C1 segment of cervical spinal cord (tissue), 14 donors: ENCODE measurements at places on chromosomes 3 and 15.

DNA sequence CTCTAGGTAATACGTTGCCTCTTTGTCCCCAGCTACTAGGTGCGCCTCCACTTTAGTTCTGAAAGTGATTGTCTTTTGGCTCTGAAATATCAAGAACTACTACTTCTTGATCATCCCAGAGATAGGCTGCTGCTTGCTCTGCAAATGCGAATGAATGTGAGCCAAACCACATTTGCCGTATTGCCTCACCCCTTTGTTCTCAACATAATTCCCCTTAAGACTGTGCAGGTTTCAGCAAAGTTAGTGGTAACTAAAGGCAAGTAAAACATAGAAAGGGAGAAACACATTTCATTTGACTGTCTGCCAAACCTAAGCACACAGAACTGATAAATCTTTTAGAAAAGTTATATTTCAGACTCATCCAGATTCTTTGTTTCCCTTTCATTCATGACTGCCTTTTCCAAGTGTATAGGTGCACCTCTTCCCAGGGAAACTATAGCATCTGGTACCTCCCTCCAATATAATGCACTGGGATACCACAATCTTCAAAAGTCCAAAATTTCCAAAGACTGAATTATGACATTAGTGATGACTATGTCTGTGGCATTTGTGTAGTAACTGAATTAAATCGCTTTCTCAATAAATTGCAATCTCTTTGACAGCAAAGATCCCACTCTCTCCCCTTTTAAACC lies 720.6 kb upstream of the CBLB start:
- no peak for DNase-seq

DNA sequence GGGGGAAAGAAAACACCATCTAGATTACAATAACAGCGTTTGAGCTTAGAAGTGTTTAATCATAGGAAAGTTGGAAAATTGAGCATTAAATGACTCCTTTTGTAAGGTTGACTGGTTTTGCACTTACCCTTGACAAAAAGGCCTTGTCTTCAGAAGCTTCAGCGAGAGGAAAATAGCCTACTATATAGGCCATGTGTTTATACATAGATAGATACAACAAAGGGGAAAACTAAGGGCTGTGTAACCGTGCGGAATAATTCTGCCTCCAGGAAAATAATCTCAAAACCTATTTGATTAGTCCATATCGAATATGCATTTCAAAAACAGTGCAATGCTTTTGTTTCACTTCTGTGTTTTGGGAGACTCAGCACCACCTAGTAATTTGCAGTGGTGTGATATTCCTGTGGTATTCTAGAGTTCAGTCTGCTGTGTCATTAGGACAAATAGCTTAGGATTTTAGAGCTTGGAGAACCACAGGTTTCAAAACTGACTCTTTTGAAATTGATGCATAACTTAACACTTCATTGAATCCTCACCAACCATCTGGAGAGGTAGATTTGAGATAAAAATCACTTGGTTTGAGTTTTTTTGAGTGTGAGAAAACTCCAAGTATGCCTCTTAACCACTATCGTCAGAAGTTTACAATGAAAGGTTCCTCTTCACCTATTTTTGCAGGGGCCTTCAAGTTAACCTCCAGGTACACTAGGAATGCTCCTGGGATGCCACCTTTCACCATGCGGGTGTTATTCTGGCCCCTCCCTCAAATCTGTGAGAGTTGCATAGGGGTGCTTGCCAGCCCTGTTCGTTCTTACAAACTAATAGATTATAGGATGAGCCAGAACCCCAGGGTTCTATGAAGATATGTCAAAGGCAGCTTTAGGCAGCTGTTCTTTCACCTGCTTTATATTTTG lies 1.9 kb downstream of the ARHGAP31 start:
- no peak for DNase-seq

DNA sequence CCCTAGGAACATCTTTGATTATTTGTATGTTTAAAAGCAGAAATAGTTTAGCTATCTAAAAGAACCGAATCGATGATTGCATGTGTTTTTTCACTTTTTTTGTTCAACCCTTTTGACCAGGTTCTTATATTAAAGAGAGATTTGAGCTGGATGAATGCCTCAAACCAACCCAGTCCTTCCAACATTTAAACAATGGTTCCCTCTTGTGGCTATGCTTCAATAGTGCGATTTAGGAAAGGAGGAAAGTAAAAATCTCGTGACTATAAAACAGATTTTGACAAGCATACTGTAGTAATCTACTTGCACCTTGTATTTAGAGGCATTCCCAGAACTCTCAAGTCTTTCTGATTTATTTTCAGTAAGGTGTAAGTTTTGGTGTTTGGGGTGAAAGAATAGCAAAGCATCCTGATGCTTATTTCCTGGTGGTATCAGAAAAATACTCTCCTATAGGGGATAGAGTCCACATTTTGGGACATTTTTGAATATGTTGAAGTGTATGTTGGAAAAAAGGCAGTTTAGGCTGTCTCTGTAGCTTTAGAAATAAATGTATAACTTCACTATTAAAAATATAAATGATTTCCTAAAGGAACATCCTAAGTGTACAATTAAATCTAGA lies 159.6 kb upstream of the KCNH8 start:
- DNase-seq: peak; percentile 5

- DNase-seq: no peak
Measured at GRCh38 chr3:17994167-17994566, 251.7 kb upstream of the TBC1D5 start.

DNA sequence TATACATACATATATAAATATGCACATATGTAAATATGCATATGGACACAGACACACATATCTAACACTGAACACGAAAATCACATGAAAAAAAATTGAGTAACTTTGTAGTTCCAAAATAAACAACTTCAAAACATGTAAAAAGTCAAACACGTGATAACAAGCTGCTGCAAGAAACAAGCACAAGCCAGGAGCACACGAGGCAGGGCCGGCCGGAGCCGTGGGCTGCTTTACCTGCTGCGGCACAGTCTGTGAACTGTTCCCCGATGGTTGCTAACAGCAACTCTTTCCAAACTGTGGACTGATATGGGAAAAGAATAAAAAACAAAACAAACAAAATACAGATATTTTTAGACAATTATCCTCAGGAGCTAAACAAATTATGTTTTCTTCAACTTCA lies 31.6 kb downstream of the EIF4E3 start:
- DNase-seq: no peak

GRCh38 chr3:29764603-29765254 lies 483.9 kb downstream of the RBMS3 start:
- no peak for DNase-seq

DNA sequence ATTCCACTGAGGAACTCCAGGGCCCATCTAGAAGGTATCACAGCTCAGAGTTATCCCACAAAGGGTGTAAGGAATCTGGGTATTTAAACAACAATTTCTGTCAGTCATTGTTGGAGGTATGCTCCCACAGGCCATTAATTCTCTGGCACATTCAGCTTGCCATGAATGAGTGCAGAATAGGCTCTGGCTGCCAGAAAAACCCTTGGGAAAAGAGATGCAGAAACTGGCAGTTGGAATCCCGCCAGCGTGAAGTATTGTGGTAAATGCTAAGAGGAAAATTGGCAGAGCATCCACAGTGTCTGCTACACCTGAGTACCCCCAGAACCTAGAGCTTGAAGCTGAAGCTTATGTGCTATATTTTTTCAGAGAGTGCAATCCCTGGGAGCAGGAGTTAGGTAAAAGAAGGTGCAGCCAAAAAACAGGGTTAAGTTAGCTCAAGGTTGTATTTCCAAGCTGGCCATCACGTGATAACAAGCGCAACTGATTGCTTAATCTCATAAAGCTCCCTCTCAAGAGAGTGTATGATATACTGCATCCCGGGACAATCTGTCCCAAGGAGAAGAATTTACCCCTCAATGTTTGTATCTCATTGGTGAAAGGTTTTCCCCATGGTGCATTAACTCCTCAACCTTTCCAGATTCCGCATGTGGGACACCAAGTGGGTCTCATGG lies 94.2 kb upstream of the ACP3 start:
- no peak for DNase-seq

GRCh38 chr15:28929200-28929599 lies 43.4 kb downstream of the APBA2 start:
- no peak for DNase-seq

DNA sequence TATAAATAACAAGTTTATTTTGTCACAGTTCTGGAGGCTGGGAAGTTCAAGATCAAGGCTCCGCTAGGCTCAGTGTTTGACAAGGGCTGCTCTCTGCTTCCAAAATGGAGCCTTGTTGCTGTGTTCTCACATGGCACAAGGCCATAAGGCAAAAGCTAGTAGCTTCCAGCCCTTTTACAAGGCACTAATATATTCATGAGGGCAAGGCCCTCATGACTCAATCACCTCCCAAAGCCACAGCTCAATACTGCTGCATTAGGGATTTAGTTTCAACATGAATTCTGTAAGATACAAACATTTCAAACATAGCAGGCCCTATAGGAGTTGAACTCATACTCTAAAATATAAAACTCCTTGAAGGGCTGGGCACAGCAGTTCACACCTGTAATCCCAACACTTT lies 30.2 kb downstream of the ZBTB11 start:
- DNase-seq: no peak
